Endothelial cell (in vitro differentiated cells): ENCODE measurements at places on chromosomes 11 and 22.

- DNase-seq: no peak
These were observed 47.5 kb upstream of the SOX6 start for GRCh38 chr11:16403851-16404250.

GRCh38 chr11:84218318-84218717, 932.2 kb upstream of the CCDC90B start:
- no peak for DNase-seq

DNA sequence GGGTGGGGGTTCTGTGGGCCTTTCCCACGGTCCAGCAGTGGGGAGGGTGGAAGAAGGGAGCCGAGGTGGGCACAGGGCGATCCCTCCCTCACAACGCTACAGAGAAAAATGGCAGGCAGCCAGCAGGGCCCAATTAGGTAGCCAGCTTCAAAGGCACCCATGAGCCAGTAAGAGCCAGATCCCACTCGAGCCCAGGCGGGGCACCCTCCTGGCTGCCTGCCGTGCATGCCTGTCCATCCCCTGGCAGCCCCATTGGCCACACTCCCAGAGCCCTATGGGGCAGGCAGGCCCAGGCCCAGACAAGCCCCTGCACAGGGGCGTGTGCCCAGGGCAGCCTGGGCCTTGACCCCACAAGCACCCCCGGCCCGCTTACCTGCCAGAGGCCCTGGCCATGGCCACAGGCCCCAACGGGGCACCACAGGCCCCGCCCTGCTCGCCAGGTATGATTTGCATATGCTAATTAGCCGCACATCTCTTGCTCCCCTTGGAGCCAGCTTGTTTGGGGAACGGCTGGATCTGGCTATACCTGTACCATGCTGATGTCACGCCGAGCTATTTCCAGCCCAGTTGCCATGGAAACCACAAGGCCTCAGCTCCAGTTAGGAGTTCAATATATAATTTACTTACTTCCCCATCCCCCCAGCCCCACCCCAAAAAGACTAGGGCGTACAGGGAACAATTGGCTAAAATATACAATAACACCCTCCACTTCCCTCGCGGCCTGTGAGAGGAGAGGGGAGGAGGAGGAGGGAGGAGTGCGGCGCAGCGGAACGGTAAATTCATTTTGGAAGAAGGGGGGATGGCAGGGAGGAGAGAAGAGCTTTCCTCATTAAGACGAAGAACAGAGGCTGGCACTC, 47.5 kb upstream of the TCF20 start:
- no peak for DNase-seq

DNA sequence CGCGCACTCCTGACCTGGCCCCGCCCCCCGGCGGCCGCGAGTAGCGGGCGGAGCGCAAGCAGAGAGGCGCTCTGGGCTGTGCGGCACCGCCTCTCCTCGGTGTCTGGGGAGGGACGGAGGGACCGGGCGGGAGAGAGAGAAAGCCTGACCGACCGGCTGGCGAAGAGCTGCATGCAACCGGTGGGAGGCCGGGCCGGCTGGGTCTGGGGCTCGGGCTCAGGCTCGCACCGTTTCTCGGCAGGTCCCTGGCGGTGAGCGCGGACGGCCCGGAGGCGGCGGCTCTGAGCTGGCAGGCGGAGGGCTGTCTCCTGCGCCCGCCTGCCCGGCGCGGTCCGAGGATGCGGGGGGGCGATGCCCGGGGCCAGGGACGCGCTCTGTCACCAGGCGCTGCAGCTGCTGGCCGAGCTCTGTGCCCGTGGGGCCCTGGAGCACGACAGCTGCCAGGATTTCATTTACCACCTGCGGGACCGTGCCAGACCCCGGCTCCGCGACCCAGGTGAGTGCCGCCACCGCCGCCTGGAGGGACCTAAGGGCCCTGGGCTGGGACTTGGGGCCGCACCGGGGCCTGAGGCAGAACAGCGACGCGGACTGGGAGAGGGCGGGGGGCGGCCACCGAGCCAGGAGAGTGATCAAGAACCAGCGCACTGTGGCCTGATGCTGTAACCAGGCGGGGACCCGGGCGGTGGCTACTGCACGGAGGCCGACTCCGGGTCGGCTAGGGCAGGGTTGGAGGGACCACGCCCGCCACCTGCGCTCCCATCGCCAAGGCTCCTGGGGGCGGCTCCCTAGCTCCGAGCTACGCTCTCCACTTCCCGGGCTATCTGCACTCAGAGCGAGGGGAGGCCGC, at the start of gene SYT9:
TSS of gene SYT9 (plus strand) at position 69 of the 847 bp plus-strand sequence. CDS start at position 352, 283 bp downstream.
- peak; percentile 55 for DNase-seq

DNA sequence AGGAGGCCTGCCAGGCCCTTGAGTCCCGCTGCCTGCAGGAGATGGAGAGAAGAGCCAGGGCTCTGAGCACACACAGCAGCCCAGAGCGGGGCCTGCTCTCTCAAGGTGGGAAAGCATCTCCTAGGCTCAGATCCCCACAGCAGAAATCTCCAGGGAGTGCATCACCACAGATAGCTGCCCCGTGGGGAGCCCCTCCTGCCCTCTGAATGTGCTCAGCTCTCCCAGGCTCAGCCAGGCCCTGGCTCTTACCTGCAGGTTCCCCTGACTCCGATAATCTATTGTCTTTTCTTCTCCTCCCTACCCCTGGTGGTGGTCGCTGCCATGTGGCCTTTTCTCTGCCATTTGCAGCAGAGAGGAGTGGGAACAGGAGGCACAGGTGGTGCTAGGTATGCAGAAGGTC, 49.9 kb downstream of the BTG4 start:
- no peak for DNase-seq

DNA sequence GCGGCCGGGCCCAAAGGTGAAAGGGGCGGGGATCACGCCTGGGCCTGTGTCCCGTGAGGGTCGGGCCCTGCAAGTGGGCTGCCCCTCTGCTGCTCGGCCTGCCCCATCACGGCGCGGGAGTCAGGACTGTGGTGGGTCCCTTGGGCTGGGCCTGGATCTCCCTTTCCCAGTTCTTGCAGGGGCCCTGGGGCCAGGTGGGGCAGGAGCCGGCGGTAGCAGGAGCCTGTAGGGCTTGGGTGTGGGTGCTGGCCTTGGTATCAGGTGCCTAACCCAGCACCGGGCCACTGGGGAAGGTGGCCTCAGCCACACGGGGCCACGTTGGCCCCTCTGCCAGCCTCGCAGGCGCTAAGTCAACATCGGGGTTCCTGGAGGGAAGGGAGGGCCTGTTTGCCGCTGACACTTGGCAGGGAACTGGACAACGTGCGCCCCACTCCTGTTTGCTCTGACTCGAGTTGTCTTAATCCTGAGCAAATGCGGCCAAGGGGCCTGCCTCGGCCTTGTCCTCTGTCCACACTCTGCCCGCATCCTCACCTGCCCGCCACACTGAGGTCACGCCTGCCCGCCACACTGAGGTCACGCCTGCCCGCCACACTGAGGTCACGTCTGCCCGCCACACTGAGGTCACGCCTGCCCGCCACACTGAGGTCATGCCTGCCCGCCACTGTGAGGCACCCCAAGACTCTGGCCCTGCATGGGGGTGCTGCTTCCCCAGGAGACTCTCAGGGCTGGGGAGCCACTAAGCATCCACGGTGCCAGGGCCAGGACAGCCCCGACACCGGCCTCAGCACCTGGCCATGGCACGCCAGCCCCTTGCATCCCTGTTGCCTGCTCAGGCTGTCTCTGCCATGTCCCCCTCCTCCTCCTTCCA, 14.2 kb upstream of the MUC5B start:
- no peak for DNase-seq

DNA sequence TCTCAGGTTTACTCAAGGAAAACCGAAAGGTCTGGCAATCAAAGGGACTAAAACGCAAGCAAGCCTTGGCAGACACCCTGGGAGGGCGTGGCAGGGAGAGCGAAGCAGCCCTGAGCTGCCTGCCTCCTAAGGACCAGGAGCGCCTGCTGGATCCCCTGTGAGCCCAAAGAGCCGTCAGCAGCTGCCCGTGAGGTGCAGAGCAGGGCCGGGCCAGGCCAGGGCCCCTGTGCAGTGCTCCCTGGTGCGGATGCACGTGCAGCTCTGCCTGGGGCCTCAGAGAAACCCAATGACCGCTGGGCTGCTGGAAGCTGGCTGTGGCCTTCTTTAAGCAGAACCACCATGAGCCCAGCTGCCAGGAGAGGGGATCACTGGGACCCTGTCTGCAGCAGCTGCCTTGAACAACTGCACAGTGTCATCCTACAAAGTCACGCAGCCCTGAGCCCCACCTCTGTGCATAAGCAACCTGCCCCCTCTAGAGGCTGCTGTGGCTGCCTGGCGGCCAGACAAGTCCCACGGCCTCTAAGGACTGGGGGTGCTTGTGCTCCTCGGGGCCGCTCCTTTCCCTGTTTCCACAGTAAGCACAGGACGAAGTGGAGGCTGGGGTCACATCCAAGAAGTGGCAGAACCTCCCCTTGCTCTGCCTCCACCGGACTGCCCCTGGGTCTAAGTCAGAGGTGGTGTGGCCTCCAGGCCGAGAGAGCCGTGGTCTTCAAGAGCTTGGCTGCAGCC, 29.1 kb upstream of the COMT start:
- DNase-seq: no peak
